Activated effector memory CD4-positive, alpha-beta T cell treated with Interleukin-2 at 50 U/mL for 16 hours (primary cell): ENCODE measurements at places on chromosomes 1 and 21.

GRCh38 chr1:161233102-161233501, 4.9 kb downstream of the NR1I3 start:
- no peak for DNase-seq

DNA sequence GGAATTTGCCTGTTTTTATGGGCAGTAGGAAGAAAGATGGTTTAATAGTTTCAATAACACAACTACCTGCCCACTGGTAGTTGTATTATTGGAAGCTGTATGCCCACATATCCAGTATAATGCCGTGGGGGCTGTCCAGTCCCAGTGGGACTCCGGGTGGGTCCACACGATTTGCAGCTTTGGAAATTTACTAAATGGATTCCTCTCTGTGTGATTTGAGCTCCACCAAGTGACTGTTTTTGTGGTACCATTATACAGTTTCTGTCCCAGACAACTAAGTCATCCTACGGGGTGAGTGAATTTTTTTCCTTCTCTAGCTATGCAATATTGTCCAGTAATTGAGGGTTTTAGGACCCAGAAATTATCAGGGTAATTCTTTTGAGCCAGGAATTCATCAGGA, 86.8 kb downstream of the PLA2G4A start:
- DNase-seq = no peak

- no peak for DNase-seq
These were observed 90.1 kb downstream of the OMA1 start for GRCh38 chr1:58456470-58456869.

DNA sequence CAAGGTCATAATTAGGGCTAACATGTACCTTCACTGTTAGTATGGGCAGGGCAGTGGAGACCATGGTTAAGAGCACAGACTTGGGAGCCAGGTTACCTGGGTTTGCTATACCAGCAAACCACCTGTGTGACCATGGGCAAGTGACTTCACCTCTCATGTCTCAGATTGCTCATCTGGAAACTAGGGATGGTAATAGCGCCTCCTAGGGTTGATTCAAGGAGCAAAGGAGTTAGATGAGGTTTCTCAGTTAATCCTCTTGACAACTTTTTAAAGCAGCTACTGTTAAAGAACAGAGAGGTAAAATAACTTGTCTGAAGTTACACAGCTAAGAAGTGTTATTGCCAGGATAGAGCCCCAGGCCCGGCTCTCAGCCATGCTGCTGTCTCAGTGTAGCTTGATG, 790 bp upstream of the MATN1 start:
- DNase-seq = no peak

DNA sequence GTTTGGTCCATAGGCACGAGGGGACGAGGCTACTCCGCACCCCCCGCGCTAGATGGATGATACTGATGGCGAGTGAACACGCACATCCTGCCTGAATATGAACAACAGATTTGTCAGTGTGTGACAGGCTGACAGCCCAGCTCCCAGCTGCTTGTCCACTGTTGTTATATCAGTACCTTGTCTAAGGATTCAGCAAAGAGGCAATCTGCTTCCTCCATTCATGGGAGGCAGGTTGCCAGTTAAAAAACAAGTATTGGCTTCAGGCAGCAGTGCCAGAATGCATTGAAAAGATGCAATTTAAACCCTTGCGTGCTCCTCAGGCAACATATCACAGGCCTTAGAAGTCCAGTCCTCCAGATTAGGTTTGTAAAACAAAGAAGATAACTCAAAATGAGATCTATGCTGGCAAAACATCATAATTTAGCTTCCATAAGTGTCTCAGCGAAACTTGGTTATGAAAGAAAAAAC, 223.3 kb downstream of the GPATCH2 start:
- DNase-seq = no peak

GRCh38 chr1:79190074-79190473, 183.5 kb upstream of the ADGRL4 start:
- no peak for DNase-seq
